ENCODE measurements at places on chromosomes 12 and 14. TPM values are rescaled to one million over a fixed set of nuclear protein-coding genes. Genes with fewer than 3 reads are reported as not detected.

The COX8C gene
- total RNA-seq: not detected

The LRRC10 gene
- total RNA-seq: not detected

The ATXN7L3B gene
- 23.0 TPM for total RNA-seq

The PROX2 gene
- total RNA-seq: not detected

The KRT77 gene
- not detected for total RNA-seq

The CAPS2 gene
- 2.0 TPM for total RNA-seq

The SLCO1A2 gene
- not detected for total RNA-seq

The FAM90A1 gene
- 0.11 TPM for total RNA-seq

The COX14 gene
- total RNA-seq: 21.0 TPM

The MMP19 gene
- 0.42 TPM for total RNA-seq

The IL23A gene
- total RNA-seq: not detected

The DDX55 gene
- total RNA-seq: 15.2 TPM

The SRRM4 gene
- total RNA-seq: not detected

The RPL36AL gene
- total RNA-seq: 392 TPM

The IKZF4 gene
- 0.86 TPM for total RNA-seq

The TMEM229B gene
- total RNA-seq: 0.07 TPM

The OR6C2 gene
- total RNA-seq: not detected

The UNC119B gene
- total RNA-seq: 26.1 TPM

The KRT80 gene
- total RNA-seq: 2.0 TPM

The CLEC12A gene
- total RNA-seq: not detected

The TMTC2 gene
- total RNA-seq: 10.1 TPM

The SOAT2 gene
- total RNA-seq: not detected

The HRK gene
- total RNA-seq: not detected

The NGB gene
- total RNA-seq: not detected

The WNT1 gene
- not detected for total RNA-seq

The POTEM gene
- not detected for total RNA-seq

The LRRK2 gene
- 3.8 TPM for total RNA-seq

The RFLNA gene
- total RNA-seq: 70.8 TPM

The FGF6 gene
- not detected for total RNA-seq

The FMNL3 gene
- 80.3 TPM for total RNA-seq

The L3HYPDH gene
- 35.5 TPM for total RNA-seq

The DHRS2 gene
- total RNA-seq: 0.07 TPM

The MYF6 gene
- not detected for total RNA-seq

The FUT8 gene
- total RNA-seq: 84.3 TPM

The KRT6A gene
- total RNA-seq: 12.6 TPM

The RNASE7 gene
- not detected for total RNA-seq

The PTPN6 gene
- total RNA-seq: 0.13 TPM

The JPH4 gene
- not detected for total RNA-seq

The ENDOU gene
- total RNA-seq: not detected

The NRL gene
- total RNA-seq: 0.56 TPM

The EFS gene
- not detected for total RNA-seq

The SPIC gene
- total RNA-seq: not detected
